ENCODE measurements at places on chromosomes 6 and 20. TPM values are rescaled to one million over a fixed set of nuclear protein-coding genes. Genes with fewer than 3 reads are reported as not detected.

GLP1R gene
- 2.7 TPM for polyA plus RNA-seq

BMP7 gene
- polyA plus RNA-seq = 14.7 TPM

VTA1 gene
- 67.0 TPM for polyA plus RNA-seq

TCF21 gene
- 0.05 TPM for polyA plus RNA-seq

- H3K4me3 ChIP-seq = no peak overlapping the region
- DNase-seq = no peak
- no peaks in the 10 kb centered on the region for H3K36me3 ChIP-seq
These were observed 484.7 kb downstream of the EPHA7 start for GRCh38 chr6:92934625-92935024.

GRCh38 chr6:154245506-154245905 is 111.1 kb downstream of the IPCEF1 start:
- no peak overlapping the region for H3K4me3 ChIP-seq
- H3K4me1 ChIP-seq = peaks cover 1% of the 10 kb centered on the region
- no peak overlapping the region for H3K27ac ChIP-seq
- no peaks in the 10 kb centered on the region for H3K27me3 ChIP-seq
- no peaks in the 10 kb centered on the region for H3K36me3 ChIP-seq

DNA sequence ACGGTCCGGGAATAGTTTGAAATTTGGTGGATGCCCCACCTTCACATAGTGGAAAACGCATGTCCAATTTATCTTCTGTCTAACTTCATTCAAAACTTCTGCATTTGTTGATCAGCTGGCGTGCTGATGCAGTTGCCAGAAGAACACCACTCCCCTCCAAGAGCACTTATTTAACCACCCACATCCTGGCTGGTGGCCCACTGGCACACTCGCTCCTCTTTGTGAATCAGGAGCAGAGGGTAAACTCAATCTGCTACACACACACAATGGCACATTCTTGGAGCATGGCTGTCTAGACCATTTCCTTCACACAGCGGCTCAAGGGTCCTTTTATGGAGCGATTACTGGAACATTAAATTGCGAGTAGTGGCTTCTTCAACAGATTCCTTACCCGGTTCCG is 55.1 kb upstream of the CEP162 start:
- H3K27ac ChIP-seq = no peak overlapping the region
- no peaks in the 10 kb centered on the region for H3K36me3 ChIP-seq
- no peak overlapping the region for H3K4me3 ChIP-seq
- no peaks in the 10 kb centered on the region for H3K27me3 ChIP-seq
- DNase-seq = no peak
- no peaks in the 10 kb centered on the region for H3K4me1 ChIP-seq

DNA sequence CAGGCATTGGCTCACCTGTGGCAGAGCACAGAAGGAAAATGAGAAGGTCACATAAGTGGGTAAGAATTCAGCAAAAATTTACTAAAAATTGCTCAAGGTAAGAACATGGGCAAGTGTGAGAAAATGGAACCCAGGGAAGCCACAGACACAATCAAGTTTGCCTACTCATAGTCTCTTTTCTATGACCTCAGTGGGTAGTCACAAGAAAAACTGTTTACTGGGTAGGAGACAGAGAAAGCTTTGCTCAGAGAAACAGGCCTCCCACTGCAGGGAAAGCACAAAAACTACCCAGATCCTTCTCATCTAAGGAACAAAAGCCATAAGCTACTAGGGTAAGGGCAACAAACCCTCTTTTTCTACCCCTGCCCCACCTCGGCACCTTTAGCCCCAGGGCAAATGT is 35.2 kb downstream of the FAM184A start:
- H3K4me1 ChIP-seq = no peaks in the 10 kb centered on the region
- H3K27ac ChIP-seq = no peak overlapping the region
- no peak for DNase-seq
- H3K36me3 ChIP-seq = no peaks in the 10 kb centered on the region
- H3K4me3 ChIP-seq = no peak overlapping the region

GRCh38 chr6:83605517-83605916 is 93.2 kb downstream of the PRSS35 start:
- no peaks in the 10 kb centered on the region for H3K36me3 ChIP-seq
- no peak overlapping the region for H3K4me3 ChIP-seq
- no peaks in the 10 kb centered on the region for H3K4me1 ChIP-seq
- H3K27me3 ChIP-seq = no peaks in the 10 kb centered on the region
- DNase-seq = no peak
